Glutamatergic neuron (in vitro differentiated cells): ENCODE measurements at places on chromosomes 12 and 14.

DNA sequence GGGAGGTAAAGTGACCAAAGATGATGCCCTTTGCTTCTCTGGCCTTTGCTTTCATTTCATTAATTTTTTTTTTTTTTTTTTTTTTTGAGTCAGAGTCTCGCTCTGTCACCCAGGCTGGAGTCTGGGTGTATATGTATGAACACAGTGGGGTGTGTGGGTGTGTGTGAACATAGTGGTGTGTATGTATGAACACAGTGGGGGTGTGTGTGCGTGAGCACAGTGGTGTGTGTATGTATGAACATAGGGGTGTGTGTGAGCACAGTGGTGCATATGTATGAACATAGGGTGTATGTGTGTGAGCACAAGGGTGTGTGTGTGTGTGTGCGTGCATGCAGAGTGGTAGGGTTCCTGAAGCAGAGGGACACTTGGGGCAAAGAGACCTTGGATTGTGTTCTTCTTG is 9.6 kb downstream of the KLC1 start:
- DNase-seq: no peak

DNA sequence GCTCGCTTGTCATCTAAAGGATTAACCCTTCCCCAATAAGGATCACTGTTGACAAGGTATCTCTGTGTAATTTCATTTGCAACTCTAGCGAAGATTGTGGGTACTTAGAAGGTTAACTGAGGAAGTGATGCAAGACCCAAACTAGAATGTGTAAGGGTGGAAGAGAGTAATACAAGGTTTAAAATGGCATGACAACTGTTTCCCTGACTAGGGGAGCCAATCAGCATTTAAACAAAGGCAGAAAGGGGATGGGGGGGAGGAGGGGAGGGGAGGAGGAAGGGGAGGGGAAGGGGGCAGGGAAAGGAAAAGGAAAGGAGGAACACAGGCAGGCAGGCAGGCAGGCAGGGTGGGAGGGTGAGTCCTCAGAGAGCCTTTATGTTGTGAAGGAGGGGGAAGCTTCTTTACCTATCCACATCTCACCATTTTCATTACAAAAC is 31.1 kb downstream of the NRDE2 start:
- DNase-seq: no peak

GRCh38 chr12:69046363-69046762 is 113.4 kb upstream of the CPM start:
- no peak for DNase-seq

- no peak for DNase-seq
Observed at GRCh38 chr12:61956545-61956944, 303.7 kb upstream of the USP15 start.

DNA sequence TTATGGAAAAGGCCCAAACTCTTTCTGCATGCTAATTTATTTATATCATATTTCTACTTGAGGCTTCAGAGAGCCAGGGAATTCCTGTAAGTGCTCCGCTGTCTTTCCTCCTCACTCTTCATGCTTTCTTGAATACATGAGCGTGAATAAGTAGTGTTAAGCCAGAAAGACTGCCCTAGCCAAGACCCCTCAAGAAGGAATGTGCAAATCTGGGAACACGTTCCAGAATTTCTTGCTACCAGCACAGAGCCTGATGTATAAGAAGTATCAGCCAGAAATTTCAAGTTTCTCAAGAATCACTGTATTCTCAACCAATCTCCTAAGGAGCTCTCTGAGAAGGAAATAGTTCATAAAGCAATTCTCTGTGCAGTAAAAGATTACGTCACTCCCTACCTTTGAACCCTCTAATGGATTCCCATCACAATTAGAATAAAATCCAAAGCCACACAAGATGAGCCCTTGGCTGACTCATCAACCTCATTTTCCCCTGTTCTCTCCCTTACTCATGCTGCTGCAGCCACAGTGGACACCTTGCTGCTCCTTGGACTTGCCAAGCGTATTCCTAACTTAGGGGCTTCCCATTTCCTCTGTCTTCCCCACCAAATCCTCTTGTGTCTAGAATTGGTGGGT is 6.9 kb upstream of the TSPAN8 start:
- no peak for DNase-seq

- no peak for DNase-seq
Observed at GRCh38 chr14:55707365-55707804, 127.4 kb downstream of the KTN1 start.
